ENCODE measurements at places on chromosomes 4 and X. TPM values are rescaled to one million over a fixed set of nuclear protein-coding genes. Genes with fewer than 3 reads are reported as not detected.

DNA sequence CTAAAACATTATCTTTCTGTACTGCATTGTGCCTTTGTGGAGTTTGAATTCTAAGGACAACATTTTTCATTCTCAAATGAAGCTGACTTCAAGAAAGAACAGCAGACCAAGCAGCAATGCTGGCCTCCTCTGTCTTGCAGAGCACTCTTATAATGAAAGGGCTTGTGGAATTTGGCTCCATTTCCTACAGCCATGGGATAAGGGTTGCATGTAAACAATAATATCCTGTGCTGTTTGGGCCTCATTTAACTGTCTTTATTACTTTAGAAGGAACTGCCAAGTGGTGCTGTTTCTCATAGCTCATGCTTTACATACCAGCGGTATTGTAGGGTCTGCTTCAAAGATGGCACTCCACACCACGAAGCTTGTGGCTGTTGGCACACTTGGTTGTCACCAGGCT is 111.4 kb upstream of the EOLA2 start:
- DNase-seq, result no peak

DNA sequence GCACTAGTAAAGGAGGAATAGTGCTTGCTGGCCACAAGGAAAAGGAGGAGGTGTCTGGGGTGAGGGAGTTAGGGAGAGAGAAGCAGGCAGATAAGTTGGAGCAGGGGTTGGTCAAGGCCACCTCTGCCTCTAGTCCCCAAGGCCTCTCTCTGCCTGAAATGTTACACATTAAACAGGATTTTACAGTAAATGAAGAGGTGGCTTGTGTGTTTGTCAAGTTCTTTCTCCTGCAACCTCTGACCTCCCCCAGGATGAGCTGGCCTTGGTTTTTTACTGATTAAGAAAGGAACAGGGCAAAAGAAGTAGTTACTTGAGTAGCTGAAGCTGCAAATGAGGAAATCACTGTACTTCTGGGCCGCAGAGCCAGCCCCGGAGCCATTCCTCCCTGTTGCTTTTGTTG is 2.0 kb downstream of the GJB1 start:
- DNase-seq, result no peak

DNA sequence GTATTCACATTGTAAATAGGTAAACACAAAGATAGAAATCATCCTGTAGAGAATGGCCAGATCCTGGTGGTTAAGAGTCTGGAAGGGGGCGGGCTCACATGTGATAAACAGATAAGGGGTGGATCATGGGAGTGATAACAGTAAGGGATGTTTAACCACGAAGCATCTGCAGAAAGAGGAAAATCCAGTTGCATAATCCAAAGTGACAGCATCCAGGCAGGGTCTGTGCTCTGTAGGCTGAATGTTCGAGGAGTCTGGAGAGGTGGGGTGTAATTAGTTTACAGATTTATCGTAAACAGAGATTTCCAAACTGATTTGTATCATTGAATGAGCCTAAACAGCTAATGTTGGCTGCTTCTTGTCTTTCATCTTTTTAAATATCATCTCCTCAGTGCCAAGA is 1009.8 kb upstream of the SLIT2 start:
- no peak for DNase-seq

LRIT3 gene
- 0.08 TPM for total RNA-seq
